ENCODE measurements at places on chromosomes 12 and 14. TPM values are rescaled to one million over a fixed set of nuclear protein-coding genes. Genes with fewer than 3 reads are reported as not detected.

The GPR162 gene
- polyA plus RNA-seq: 4.4 TPM

The IFI27L1 gene
- 19.4 TPM for polyA plus RNA-seq

The LRFN5 gene
- polyA plus RNA-seq: 0.14 TPM

- no peaks in the 10 kb centered on the region for H3K36me3 ChIP-seq
- no peaks in the 10 kb centered on the region for H3K27me3 ChIP-seq
- H3K27ac ChIP-seq: peak overlapping the region; percentile 87
- H3K4me1 ChIP-seq: peaks cover 33% of the 10 kb centered on the region
- peak overlapping the region; percentile 68 for H3K4me3 ChIP-seq
- no peak for DNase-seq
These were observed 4.2 kb upstream of the AAAS start for GRCh38 chr12:53325511-53326061.

DNA sequence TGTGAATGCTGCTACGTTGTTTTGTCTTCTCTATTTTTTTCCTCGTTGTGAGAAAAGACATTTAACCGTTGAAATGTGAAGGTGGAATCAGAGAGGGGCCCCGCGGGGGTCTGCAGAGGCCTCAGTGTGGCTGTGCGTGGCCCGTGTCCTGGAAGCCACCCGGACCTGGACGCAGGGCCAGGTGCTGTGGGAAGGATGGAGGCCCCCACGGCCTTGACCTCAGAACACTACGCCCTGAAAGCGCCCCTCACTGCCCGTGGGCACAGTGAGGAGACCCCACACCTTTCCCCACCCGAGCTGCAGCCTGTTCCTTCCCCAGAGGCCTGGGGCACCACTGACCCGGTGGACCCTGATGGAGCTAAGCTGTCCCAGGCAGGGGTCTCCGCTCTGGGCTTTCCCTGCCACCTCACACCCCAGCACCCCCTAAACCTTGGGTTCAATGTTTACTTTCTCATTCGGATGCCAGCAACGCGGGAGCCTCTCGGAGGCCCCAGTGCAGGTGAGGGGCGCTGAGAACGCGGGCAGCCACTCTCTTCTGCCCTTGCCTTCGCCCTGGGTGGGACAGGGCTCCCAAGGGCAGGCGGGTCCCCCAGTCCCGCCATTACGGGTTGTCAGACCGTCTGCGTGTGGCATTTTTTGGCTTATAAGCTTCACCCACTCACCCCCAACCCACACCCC, 26.9 kb downstream of the SETD1B start:
- no peak overlapping the region for H3K27ac ChIP-seq
- H3K36me3 ChIP-seq: peaks cover 69% of the 10 kb centered on the region
- no peak for DNase-seq
- H3K4me3 ChIP-seq: no peak overlapping the region
- no peaks in the 10 kb centered on the region for H3K27me3 ChIP-seq

DNA sequence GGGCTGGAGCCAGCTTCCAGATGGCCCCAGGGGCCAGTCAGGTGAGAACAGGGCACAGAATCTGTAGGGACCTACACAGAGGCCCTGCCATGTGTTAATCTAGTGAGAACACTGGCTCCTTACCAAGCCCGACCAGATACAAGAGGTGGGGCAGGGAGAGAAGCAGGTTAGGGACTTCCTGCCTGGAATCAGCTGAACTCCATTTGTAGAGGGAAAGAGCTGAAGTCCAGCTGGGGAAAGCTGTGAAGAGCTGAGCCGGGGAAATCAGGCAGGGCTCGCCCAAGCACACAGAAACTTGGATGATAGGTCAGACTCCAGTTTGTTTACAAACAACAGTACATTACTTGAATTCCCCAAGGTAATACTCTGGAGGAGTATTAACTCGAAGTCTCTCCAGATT, 46.7 kb downstream of the PTGER2 start:
- H3K36me3 ChIP-seq: no peaks in the 10 kb centered on the region
- no peaks in the 10 kb centered on the region for H3K4me1 ChIP-seq
- no peak overlapping the region for H3K27ac ChIP-seq
- no peaks in the 10 kb centered on the region for H3K27me3 ChIP-seq

GRCh38 chr12:49969027-49969426, 3.7 kb upstream of the AQP6 start:
- H3K4me3 ChIP-seq: no peak overlapping the region
- no peak for DNase-seq
- H3K27me3 ChIP-seq: no peaks in the 10 kb centered on the region
- no peak overlapping the region for H3K27ac ChIP-seq
- peaks cover 7% of the 10 kb centered on the region for H3K4me1 ChIP-seq

- no peak overlapping the region for H3K4me3 ChIP-seq
- H3K36me3 ChIP-seq: no peaks in the 10 kb centered on the region
- H3K27ac ChIP-seq: no peak overlapping the region
- H3K4me1 ChIP-seq: peaks cover 56% of the 10 kb centered on the region
- no peaks in the 10 kb centered on the region for H3K27me3 ChIP-seq
These were observed 15.9 kb downstream of the DENND5B start for GRCh38 chr12:31574803-31575575.

DNA sequence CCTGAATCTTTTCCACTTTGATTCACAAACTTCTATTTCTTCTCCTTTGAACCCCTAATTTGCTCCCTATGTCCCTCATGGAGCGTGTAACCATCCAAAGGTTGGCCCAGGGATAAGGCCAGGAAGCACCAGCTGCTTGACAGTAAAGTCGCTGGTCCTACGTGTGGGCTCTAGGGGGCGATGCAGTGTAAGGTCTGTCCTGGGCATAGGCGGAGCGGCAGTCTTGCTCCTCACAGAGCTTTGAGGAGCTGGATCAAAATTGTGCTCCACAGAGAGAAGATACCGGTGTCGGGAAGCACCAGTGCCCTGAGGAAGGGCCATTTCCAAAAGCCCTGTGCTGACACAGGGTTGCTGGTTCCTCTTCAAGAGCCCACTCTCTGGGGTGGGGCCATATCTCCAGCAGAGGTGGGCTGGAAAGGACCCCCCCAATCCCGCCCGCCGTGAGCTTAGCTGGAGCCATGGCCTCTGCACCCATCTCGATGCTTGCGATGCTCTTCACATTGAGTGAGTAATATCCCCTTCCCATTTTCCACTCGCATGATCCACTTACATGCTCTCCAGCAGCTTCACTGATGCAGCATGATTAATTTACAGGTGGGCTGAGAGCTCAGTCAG, 49.9 kb upstream of the OR4E1 start:
- H3K4me3 ChIP-seq: no peak overlapping the region
- H3K27ac ChIP-seq: no peak overlapping the region
- no peaks in the 10 kb centered on the region for H3K4me1 ChIP-seq
- H3K27me3 ChIP-seq: peaks cover 11% of the 10 kb centered on the region

- no peaks in the 10 kb centered on the region for H3K4me1 ChIP-seq
- H3K27me3 ChIP-seq: no peaks in the 10 kb centered on the region
- DNase-seq: no peak
- no peak overlapping the region for H3K4me3 ChIP-seq
- H3K36me3 ChIP-seq: no peaks in the 10 kb centered on the region
These were observed 877.1 kb downstream of the C12orf50 start for GRCh38 chr12:87152075-87152474.

DNA sequence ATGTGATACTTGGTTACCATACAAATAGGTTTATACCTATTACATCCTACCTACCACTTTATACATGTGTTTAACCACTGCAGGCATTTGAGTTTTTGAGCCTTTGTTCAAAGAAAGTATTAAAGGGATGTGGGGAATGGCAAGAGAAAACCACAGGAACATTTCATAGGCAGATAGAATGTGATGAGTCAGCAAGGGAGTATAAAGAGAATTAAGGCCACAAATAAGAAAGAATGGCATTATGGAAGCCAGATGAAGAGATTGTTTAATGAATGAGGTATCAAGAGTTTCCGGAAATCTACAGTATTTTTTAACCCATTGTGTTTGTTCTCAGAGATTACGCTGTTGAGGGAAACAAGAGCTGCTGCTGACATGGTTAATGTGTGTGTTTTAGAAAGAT, 66.9 kb downstream of the METTL25 start:
- no peaks in the 10 kb centered on the region for H3K27me3 ChIP-seq
- no peaks in the 10 kb centered on the region for H3K4me1 ChIP-seq

GRCh38 chr12:66776974-66777373, 98.1 kb upstream of the GRIP1 start:
- no peaks in the 10 kb centered on the region for H3K36me3 ChIP-seq
- H3K27ac ChIP-seq: no peak overlapping the region
- no peak for DNase-seq
- H3K4me3 ChIP-seq: no peak overlapping the region
- H3K27me3 ChIP-seq: no peaks in the 10 kb centered on the region
- no peaks in the 10 kb centered on the region for H3K4me1 ChIP-seq
